Hematopoietic multipotent progenitor cell treated with erythropoietin and hydrocortisone succinate and interleukin-3 and kit ligand, for 8 days (in vitro differentiated cells): ENCODE measurements at places on chromosomes 16 and 17.

GRCh38 chr16:73140929-73141328 lies 93.0 kb upstream of the ZFHX3 start:
- no peak for DNase-seq

DNA sequence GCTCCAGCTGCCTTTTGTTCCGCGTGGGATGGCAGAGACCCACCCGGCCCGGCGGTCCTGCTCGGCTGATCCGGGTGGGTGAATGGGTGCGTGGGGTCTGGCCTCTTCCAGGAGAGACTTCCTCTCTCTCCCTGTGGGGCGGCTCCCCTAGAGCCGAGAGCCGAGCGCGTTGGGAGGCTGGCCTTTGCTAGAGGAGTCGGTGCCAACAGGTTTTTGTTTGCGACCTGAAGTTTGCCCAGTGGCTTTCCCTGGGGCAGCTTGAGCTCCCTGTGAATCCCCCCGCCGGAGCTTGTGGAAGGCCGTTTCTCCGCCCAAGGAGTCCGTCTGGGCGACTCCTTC lies 970 bp downstream of the EPN2 start:
- no peak for DNase-seq

- DNase-seq = no peak
Measured at GRCh38 chr16:66359811-66360608, 6.5 kb upstream of the CDH5 start.

DNA sequence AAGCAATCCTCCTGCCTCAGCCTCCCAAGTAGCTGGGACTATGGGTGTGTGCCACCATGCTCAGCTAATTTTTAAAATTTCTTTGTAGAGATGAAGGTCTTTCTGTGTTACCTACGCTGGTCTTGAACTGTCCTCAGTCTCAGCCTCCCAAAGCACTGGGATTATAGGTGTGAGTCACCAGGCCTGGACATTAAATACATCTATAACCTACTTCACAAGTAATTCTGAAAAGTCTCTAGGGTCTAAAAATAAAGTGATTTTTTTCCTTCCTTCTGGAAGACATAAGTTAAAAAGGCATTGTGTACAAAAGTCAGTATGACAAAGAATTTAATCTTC lies 118.3 kb downstream of the PARN start:
- no peak for DNase-seq

GRCh38 chr17:78965491-78965924 lies 14.2 kb downstream of the LGALS3BP start:
- no peak for DNase-seq

DNA sequence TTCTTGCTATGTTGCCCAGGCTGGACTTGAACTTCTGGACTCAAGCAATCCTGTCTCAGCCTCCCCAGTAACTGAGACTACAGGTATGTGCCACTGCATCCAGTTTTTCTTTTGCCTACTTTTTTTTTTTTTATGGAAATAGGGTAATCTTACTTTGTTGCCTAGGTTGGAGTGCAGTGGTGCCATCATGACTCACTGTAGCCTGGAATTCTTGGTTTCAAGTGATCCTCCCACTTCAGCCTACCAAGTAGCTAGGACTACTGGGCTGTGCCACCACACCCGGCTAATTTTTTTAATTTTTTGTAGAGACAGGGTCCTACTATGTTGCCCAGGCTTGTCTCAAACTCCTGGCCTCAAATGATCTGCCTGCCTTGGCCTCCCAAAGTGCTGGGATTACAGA lies 10.0 kb downstream of the LRRC36 start:
- DNase-seq = no peak

DNA sequence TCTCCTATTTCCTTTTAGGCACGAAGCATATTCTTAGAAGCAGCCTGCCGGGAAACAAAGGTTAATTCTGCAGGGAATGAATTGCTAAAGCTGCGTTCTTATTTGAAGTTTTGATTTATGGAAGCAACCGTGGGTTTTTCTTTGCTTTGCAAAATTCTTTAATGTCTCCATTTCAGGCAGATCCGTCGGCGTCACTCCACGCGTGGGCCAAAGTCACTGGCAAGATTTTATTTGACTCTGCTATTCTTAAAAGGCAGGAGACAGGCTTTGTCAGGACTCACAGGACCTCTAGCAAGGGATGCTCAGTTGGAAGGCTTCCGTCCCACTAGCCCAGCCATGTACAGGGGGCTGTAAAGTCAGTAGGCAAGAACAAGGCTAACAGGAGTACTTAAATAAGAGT lies 387.3 kb upstream of the XYLT1 start:
- no peak for DNase-seq

- no peak for DNase-seq
Measured at GRCh38 chr16:78306361-78306760, 206.9 kb downstream of the WWOX start.

DNA sequence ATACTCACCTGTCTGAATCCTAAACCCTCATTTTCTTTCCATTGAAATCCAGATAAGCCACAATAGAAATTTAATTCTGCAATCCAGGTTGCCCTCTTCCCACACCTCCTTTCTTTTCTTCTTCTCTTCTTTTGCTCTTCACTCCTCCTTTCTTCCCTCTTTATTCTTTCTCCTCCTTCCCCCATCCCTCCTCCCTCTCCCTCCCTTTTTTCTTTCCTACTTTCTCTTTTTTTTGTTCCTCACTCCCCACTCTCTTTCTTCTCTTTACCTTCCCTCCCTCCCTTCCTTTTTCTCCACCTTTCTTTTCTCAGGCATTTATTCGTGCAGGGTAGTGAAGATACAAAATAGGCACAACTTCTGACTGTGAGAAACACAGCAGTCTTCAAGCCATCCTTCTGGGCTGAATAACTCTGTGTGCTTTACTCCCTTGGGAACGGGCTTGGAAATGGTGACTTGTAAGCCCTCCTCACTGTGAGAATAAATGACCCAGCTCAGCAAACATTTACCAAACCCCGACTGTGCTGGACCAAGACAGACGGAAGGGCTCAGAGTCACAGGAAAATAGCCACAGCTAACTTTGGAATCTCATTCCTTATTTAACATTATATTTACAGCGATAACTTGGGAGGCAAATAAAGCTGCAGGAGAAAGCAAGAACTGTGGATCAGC lies 140.8 kb downstream of the HAPSTR1 start:
- no peak for DNase-seq

GRCh38 chr17:2690165-2691068 lies 21.1 kb downstream of the CLUH start:
- no peak for DNase-seq

- no peak for DNase-seq
Measured at GRCh38 chr16:68249371-68249770, 4.2 kb downstream of the PLA2G15 start.

DNA sequence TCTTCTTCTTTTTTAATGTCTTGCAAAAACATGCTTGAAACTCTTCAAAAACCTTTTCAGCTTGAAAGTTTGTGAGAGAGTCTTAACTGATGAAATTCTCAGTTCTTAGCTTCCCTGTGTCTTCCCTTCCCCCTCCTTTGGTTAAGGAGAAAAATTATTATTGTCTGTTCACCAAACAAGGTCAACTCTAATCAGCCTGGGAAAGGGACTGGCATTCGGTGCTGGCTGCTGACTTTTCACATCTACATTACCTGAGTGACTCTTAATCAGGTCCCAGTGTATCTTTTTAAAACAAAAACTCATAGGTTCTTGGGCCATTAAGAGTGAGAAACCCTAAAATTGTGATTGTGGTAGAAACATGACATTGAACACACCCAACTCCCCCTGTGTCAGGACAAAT lies 39.1 kb upstream of the AXIN2 start:
- no peak for DNase-seq

DNA sequence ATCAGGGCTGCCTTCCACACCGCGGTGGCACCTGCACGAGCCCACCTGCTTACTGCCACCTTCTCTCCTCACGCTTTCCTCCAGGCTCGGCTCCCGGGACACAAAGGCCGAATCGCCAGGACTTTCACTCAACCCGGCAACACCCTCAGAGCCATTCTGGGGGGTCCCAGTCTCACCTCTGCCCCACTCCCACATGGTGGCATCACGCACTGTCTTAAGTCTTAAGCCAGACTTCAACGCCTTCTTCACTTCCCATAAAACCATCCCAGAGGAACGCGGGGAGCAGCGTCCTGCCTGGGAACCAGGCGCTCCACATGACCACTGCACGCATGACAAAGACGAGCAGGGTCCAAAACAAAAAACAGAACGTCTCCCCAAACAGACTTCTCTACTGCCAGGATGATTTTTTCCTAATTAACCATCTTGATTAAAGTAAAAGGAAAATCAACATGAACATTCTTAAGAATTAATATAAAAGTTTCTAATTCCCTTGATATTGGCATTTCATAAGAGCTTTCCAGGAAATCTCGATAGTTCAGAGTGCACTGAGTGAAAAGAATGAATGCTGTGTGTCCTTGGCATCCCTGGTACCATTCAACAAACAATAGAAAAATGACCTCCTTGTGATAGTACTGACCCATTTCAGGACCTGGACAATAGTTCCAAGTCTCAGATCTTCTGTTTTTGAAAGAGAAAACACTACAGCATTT lies 2.6 kb downstream of the CANT1 start:
- DNase-seq = no peak

DNA sequence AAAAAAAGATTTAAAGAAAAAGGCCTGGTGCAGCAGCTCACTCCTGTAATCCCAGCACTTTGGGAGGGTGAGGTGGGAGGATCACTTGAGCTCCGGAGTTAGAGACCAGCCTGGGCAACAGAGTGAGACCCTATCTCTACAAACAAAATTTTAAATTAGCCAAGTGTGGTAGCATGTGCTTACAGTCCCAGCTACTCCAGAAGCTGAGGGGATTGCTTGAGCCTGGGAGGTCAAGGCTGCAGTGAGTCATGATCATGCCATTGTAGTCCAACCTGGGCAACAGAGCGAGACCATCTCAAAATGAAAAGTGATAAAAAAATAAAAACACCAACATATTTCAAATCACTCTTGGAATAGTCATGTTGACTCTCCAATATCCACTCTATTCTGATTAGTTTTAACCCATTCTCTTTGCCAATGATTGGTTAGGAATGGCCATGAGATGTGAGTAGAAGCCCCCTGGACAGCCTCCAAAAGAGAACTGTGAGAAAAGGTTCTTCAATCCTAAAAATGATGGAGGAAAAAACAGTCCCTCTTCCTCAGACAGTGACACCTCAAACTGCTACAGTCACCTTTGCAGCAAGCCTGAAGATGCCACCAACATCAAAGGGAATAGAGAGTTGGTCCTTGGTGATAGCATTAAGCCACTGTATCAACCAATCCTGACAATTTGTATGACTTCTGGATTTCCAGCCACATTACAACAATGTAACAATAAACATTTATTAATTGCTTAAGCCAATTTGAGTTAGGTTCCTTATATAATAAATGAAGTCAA lies 2.9 kb upstream of the KANSL1 start:
- DNase-seq = no peak

DNA sequence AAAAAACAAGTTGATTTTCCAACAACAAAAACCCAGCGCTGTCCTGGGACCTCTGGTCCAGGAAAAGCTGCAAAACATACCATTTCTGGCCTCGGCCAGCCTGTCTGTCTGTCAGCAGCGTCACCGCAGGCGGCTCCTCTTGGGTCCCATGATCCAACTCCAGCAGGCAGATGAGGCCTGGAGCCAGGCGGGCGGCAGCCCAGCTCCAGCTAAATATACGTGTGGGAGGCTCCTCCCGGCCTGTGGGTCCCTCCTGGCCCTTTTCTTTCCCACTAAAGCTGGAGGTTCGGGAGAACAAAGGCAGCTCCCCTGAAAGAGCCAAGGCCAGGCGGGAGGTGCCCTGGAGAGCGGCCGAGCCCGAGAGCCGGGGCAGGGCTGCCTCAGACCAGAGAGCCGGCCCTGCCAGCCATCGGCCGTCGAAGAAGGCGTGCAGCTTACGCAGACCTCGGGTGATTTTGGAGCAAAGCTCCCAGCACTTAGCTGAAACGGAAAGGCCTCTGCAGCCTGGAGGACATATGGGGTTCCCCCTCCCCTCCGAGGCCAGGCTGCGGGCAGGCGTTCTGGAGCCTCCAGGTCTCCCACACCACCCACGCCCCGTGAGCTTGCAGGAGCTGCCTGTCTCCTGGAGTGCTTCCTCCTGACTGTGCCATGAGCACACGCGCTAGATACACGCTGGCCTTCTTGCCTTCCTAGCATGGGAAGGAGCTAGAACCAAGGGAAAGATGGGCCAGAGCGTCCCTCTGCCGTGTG lies 19.9 kb upstream of the JPH3 start:
- no peak for DNase-seq

GRCh38 chr16:30096105-30096861 lies at the start of gene YPEL3:
Gene YPEL3 (minus strand): TSS chr16:30096213. CDS start chr16:30095482, 731 bp downstream.
- DNase-seq = peak; percentile 84

- DNase-seq = peak; percentile 15
Measured at GRCh38 chr16:70753228-70753627, 47.7 kb downstream of the VAC14 start.

DNA sequence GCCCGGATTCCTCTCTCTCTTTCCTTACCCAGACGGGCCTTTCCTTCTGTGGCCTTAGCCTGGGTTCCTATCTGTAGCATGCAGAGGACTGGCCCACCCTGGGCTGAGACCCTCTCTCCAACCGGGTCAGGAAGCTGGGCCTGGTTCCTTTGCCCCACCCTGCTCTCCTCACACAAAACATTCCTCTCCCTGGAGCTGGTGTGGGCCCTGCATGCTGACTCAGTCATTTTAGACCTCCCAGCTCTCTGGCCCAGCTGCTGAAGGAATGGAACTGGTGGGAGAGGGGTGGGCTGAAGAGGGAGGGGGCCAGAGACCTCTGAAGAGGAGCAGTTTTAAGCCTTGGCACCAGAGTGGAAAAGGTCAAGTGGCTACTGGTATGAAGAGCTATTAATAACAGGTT lies 957 bp downstream of the MYL4 start:
- DNase-seq = no peak

- no peak for DNase-seq
Measured at GRCh38 chr16:10335681-10336080, 50.2 kb upstream of the ATF7IP2 start.

DNA sequence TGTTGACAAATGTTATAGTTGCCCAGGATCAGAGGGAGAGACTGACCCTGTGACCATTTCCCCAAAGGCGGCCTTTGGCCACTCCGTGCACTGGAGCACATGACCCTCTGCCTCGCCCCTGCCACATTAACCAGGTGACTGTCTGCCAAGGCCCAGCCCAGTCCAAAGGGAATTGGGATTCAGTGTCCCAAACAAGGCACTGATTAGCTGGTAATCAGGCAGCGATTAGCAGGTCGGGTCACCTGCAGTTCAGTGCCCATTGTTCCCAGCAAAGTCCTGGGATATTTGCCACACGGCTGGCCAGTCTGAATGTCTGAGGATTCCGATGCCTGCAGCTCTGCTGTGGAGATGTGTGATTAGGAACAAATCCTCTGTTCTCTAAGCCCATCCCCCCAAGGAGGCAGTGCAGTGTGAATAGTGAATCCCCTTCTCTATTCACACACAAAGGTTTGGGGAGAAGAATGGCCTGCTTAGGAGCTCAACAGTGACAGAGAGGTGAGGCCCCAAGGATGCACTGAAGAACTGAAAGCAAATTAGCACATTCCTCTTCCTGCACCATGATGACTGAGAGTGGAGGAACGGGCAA lies 123.1 kb upstream of the MAF start:
- no peak for DNase-seq

GRCh38 chr17:78316867-78317789 lies 42.7 kb downstream of the SOCS3 start:
- no peak for DNase-seq
